ENCODE measurements at places on chromosomes 2 and 18. TPM values are rescaled to one million over a fixed set of nuclear protein-coding genes. Genes with fewer than 3 reads are reported as not detected.

The C1D gene
- total RNA-seq, result 18.4 TPM

The FAHD2B gene
- total RNA-seq, result 5.1 TPM

The ZNF385B gene
- total RNA-seq, result under 0.01 TPM

The CAPN13 gene
- not detected for total RNA-seq

The SFXN5 gene
- 8.4 TPM for total RNA-seq

The LAMA3 gene
- 3.9 TPM for total RNA-seq

The ITPRIPL1 gene
- 1.8 TPM for total RNA-seq

The MLPH gene
- total RNA-seq, result 49.5 TPM

The FIGN gene
- 1.1 TPM for total RNA-seq

The SPATA3 gene
- total RNA-seq, result not detected

The UGT1A10 gene
- not detected for total RNA-seq

The TEKT4 gene
- total RNA-seq, result not detected

The SKOR2 gene
- total RNA-seq, result not detected

The CASP10 gene
- total RNA-seq, result 5.1 TPM

The CCL20 gene
- 1.2 TPM for total RNA-seq

The SERPINB10 gene
- 0.20 TPM for total RNA-seq

The CHRND gene
- total RNA-seq, result not detected

The ACTG2 gene
- total RNA-seq, result not detected

The ALK gene
- not detected for total RNA-seq

The ATP5F1A gene
- total RNA-seq, result 689 TPM

The KIAA2012 gene
- total RNA-seq, result not detected

The POMC gene
- 0.73 TPM for total RNA-seq

The ERBB4 gene
- total RNA-seq, result under 0.01 TPM

The TMEM200C gene
- total RNA-seq, result not detected

The MYO1B gene
- total RNA-seq, result 189 TPM

The PRKAG3 gene
- total RNA-seq, result not detected

The UGT1A6 gene
- total RNA-seq, result not detected

The CHPF gene
- total RNA-seq, result 60.4 TPM

The RAD51AP2 gene
- total RNA-seq, result not detected

The NOL4 gene
- total RNA-seq, result not detected

The BMP10 gene
- total RNA-seq, result not detected

The LIMS4 gene
- total RNA-seq, result 1.5 TPM

The FBXO48 gene
- total RNA-seq, result 0.37 TPM

The DLX1 gene
- total RNA-seq, result under 0.01 TPM

The C2orf78 gene
- not detected for total RNA-seq

The HAAO gene
- 0.37 TPM for total RNA-seq

The SLC8A1 gene
- 2.6 TPM for total RNA-seq

The IKZF2 gene
- total RNA-seq, result 5.5 TPM

The DUSP2 gene
- total RNA-seq, result 0.37 TPM

The MEX3C gene
- total RNA-seq, result 37.5 TPM

The FAM110C gene
- not detected for total RNA-seq

The SLC20A1 gene
- total RNA-seq, result 160 TPM

The SFTPB gene
- not detected for total RNA-seq

The GKN1 gene
- not detected for total RNA-seq

The ALPI gene
- not detected for total RNA-seq

The IMMT gene
- 84.3 TPM for total RNA-seq

The SANBR gene
- 8.5 TPM for total RNA-seq

The PLGLB1 gene
- total RNA-seq, result 1.2 TPM

The LRRC30 gene
- total RNA-seq, result not detected

The LONRF2 gene
- total RNA-seq, result under 0.01 TPM

The GPR45 gene
- not detected for total RNA-seq

The DSG1 gene
- total RNA-seq, result not detected
